NCI-H1436 treated with DMSO at 0.1 percent for 48 hours (cell line): ENCODE measurements at places on chromosomes 6 and 20.

DNA sequence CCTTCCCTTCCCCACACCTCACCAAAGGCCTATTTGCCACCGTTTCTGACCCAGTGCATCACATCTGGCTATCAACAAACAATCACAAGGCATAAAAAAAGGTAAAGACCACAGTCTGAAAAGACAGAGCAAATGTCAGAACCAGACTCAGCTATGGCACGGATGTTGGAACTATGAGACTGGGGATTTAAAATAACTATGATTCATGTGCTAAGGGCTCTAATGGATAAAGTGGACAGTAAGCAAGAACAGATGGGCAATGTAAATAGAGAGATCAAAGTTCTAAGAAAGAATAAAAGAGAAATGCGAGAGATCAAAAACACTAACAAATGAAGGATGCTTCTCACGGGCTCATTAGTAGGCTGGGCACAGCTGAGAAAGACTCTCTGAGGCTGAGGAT lies 99.5 kb downstream of the LAMP5 start:
- DNase-seq: no peak

DNA sequence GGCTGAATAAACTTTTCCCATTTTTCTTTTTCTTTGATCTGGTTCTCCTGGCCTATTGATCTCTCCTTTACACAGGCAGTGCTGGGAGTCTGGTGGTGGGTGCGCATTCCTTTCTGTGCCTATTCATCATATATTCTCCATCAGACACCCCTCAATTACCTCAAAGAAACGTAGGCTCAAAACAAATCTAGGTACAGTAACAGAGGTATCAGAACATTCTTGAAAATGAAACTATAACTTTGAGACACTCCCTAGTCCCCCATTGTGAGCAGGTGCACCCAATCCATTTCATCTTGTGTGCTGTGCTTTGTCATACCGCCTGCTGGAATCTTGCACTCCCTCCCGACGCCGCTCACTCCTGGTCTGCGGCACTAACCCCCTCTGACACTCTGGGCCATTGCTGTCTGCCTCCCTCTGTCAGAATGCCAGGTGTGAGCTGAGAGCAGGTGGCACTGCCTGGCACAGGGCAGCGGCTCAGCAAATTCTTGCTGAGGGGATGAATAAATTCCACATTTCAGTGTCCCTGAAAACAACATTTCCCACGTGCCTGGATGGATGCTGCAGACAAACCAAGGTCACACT lies 303.4 kb upstream of the EXOC2 start:
- DNase-seq: no peak

GRCh38 chr6:4840169-4840568 lies 64.0 kb downstream of the CDYL start:
- DNase-seq: no peak

DNA sequence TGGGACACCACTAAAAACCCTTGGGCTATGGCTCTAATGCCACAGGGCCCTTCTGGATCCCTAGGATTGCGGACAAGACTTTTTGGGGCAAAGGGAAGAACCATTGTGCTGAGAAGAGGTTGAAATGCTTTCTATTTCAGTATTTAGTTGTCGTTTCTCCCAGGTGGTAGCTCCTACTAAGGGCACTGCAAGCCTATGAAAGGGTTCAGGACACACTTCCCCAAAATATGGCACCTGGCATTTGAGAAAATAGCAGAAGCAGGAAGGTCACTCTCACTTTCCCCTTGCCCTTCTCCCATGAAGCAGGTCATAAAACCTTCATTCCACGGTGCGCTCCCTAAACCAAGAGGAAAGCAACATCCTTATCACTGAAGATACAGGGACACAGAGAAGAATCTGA lies 125.4 kb upstream of the GPR6 start:
- DNase-seq: no peak

DNA sequence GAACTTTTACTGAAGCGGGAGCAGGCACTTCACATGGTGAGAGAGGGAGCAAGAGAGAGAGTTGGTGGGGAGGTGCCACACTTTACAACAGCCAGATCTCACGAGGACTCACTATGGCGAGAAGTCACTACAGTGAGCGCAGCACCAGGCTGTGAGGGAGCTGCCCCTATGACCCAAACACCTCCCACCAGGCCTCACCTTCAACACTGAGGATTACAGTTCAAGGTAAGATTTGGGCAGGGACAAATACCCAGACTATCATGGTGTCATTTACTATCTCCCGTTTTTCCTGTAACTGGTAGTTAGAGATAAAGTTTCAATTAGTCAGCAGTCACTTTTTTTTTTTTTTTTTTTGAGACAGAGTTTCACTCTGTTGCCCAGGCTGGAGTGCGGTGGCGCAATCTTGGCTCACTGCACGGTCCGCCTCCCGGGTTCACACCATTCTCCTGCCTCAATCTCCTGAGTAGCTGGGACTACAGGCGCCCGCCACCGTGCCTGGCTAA lies 7.8 kb downstream of the RBCK1 start:
- no peak for DNase-seq

DNA sequence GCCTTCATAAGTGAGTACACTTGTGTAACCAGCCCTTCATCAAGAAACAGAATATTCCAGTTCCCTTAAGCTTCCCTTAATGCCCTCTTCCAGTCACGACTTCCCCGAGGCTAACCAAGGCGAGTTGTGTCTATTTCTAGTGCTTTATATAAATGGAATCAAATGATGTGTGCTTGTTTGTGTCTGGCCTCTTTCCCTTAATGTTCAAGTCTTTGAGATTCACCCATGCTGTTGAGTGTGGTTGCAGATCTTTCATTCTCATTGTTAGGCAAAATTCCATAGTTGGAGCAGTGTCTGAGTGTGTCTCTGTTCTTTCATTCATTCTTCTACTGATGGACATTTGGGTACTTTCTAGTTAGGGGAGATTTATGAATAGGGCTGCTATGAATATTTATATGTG lies 135.0 kb downstream of the CEBPB start:
- DNase-seq: no peak

DNA sequence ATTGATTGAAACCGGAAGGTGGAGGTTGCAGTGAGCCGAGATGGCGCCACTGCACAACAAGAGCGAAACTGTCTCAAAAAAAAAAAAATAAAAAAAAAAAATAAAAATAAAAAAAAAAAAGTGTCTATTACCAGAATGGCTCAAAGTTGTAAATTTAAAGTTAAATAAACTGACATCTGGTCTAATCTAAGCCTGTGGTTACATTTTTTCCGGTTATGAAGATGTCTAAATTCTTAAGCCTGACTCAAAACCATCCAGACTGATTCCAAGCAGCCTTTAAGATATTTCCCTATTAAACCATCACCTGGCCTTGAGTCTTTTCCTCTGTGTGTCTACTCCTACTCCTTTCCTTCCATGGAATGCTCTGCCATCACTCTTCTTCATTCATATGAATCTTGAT lies 371.7 kb upstream of the RUNX2 start:
- no peak for DNase-seq
